D721Med (cell line): ENCODE measurements at places on chromosomes 4 and X.

DNA sequence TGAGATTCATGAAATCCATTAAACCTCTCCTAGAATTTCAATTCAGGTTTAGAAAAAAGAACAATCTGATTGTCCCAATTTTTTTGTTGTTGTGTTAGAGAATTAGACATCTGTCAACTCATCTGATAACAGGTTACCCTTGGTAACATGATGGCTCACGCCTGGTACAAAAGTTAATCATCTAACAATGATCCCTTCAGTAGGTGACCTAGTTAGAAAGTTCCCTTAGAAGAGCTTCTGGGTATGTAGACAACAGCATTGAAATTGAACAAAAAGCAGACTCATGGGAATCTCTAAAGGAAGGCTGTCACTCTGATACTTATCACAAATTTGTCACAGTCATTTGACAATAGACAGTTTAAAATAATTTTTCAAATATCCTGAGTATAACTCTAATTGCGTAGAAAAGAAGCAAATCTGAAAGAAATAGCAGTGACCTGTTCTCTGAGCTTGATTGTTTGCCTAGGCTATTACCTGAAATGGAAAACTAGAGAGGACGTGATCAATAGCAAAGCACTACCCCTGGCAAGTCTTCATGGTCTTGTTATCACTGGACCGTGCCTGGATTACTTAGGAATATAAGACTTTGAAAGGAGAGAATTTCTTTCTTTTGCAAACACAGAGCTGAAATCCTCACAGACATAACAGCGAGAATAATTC is 880.4 kb upstream of the AGA start:
- DNase-seq, result no peak

DNA sequence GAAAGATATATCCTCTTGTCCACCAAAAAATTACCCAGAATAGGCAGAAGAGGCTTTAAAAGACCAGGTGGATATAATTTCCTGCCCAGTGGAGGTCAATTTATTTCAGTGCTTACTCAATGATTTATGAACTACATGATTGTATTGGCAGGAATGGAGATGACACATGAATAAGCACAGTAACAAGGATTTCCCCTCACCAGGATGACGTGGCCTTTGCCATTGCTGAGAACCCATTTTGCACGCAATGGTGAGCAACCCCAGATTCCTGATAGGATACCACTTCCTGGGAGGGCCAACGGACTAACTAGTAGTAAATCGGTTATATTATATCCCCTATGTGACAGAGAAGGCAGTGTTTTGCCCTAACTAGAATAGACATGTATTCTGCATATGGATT is 11.6 kb upstream of the TTC29 start:
- no peak for DNase-seq

GRCh38 chrX:70254909-70255308 is 5.1 kb downstream of the P2RY4 start:
- no peak for DNase-seq

- DNase-seq, result no peak
These were observed 140.3 kb upstream of the ZXDB start for GRCh38 chrX:57451426-57452020.

GRCh38 chr4:89640620-89641366 is 196.2 kb downstream of the SNCA start:
- DNase-seq, result no peak

DNA sequence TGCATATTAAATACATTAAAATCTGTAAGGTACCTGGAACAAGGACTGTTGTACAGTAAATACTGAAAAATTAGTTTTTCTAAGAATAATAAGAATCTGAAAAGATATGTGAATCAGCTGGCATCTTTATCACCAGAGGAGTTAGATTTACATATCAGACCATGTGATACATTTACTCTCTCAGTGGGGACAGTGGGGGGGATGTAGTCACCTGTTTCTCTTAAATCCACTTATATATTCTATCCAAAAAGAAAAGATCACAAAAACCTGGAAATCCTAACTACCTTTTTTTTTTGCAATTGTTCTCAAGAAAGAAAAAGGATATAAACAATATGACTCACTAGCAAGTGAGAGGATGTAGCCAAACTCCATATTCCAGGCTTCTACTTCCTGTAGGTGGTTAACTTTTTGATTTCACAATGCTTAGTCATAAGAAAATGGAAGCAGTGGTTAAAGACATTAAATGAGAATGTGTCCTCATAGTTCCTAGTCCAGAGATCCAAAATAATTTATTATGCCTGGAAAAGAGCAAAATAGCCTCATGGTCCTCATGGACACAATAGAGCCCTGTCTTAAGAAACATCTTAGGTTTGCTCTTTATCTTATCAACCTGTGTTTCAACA is 22.5 kb upstream of the MYOZ2 start:
- no peak for DNase-seq

DNA sequence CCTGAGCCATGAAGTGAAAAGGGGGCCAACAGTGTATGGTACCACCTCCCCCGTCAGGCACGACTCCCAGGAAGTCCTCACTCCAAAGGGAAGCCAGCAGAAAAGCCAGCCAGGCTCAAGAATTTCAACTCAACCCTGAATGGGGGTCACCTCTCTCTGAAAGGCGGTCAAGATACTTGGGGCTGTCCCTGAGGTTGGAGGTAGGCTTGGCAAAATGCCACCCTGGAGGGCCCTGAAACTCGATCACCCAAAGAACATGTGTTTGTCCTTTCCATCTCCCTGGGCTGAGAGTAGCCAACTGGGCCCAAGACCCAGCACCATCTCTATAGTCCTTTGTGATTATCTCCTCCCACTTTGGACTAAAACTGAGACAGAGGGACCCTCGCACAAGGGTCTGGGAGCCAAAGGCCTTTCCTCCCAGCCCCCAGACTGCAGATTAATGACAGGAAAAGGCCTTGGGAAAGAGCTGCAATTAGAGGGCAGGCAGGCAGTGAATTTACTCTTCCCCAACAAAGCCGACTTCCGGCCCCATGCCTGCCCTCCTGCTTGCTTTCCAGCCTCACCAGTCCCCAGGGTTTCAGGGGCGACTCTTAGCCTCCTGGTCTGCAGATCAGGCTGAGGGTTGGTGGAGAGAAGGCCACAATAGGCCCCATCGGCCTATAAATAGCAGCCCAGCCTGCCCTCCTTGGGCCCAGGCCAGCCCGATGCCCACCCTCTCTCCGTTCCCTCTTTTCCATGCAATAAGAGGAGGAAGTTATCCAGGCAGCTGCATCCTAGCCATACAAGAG is 5.6 kb downstream of the SASH3 start:
- no peak for DNase-seq

DNA sequence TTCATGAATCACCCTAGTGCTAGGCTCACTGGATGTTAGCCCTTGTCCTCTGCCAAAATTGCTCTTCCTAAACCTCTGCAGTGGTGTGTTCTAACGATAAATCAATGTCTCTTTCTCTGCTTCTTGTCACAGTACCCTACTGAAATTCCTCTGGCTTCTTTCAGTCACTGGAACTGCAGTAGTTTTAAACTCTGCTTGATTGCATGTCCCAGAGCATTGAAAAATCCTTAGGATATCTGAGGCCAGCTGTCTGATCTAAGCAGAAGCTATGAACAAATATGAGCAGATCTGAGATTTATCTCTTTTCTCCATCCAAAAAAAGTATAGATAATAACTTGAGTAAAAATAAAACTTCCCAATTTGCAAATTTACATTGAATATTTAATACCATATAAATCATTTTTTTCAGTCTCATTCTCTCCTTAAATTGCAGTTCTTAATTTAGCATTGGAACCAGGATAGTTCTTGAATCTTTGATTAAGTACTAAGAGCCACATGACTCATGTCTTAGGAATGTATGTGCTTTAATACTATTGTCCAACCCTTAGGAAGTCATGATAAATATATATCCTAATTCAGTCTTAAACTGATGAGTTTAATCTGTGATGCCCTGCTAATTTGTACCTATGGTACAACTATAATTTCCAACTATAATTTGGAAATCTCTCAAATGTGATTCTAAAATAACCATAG is 169.7 kb downstream of the PDHA2 start:
- DNase-seq, result no peak

DNA sequence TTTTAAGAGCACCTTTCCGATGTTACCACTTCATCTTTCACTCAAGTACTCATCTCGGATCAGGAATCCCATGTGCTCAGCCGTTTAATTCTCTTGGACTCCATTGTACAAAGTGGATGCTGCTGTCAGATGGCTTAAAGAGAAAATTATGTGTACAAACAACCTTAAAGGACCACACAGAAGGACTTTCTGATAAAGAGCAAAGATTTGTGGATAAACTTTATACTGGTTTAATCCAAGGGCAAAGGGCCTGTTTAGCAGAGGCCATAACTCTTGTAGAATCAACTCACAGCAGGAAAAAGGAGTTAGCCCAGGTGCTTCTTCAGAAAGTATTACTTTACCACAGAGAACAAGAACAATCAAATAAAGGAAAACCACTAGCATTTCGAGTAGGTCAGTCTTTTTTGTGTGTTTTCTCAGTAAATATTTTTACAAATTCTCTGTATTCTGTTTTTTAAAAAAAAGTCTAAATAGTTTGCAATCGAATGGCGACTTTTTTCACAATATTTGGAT is 20.1 kb downstream of the MMAA start:
- no peak for DNase-seq

- DNase-seq, result no peak
These were observed 72.4 kb downstream of the YIPF6 start for GRCh38 chrX:68571292-68571609.

DNA sequence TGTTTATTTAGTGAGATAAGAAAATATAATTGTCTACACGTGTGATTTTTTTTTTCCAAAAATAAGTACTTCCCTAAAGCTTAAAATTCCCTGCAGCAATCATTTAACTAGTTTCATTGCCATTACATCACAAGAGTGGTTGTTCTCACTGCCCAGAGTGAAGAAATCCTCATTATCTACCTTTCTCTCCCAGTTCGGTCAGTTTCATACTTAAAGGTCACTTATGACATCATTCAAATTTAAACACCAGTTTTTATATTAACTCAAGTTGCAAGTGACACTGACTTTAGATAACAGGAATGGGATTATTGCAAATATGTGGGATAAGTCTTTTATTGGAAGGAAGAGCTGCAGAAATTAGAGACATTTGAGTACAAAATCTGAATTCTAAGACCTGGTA is 1699.8 kb upstream of the IGFBP7 start:
- no peak for DNase-seq

- DNase-seq, result no peak
These were observed 29.4 kb downstream of the EVC2 start for GRCh38 chr4:5678977-5679376.

DNA sequence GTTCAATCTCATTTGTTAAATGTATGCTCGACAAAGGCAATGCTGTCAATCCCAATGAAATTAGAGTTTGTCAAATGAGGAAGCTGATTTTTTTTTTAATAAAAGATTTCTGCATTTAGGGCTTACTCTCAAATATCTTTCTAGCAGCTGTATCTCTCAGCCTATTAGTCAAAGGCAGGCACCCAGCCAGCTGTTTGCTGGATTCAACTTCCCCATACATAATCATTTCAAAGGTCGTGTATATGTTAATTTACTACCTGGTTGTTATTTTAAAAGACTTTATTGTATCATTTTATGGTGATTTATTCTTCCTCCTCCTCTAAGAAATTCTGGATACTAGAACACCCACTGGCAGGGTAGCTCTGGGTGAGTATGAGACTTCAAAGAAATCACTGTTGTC is 27.1 kb downstream of the RAI2 start:
- no peak for DNase-seq

DNA sequence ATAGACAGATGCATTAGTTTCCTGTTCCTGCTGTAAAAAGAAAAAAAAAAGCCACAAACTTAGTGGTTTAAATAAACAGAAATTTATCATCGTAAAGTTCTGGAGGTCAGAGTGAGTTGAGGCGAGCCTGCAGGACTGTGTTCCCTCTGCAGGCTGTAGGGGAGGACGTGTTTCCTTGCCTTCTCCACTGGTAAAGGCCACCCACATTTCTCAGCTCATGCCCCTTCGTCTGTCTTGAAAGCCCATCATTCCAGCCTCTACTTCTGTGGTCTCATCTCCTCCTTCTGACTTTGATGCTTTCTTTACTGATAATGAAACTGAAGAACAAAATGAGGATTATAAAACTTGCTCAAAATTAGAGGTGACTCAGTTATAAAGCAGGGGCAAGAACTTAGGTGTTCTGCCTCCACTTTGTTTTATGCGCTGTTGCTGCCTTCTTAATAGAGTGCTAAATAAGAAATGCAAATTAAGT is 143.0 kb downstream of the STIM2 start:
- DNase-seq, result no peak

DNA sequence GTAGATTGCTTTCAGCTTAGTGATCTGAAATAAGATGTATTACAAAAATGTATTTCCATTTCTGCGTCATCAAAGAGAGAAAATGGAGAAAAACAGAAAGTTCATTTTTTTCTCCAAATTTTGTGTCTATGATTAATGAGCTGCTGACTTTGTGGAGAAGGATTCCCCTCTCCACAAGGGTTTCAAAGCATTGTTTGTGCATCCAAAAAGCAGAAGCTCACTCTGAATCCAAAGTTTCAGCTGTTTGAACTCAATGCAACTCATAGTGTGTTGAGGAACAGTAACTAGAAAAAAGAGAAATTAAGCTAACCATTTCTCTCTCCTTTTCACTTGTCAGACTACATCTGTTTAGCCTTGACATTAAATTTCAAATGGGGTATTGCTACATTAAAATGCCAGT is 62.9 kb upstream of the SLC7A11 start:
- DNase-seq, result no peak

DNA sequence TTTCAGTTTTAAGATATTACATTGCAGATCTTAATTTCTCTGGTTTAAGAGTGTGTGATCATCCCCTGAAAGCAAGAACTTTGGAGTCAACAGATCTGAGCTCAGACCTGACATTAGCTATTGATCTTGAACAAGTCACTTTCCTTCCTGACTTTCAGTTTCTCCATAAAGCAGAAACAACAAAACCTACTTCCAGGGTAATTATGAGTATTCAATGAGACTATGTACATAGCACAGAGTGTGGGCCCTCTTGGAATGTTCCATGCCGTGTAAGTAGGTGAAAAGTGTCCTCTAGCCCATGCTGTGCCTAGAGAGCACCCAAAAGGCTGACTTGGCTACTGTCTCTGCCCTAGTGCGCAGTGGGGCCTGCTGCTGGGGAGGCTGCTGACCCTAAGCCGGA is 188.0 kb upstream of the RPL34 start:
- DNase-seq, result no peak

GRCh38 chr4:146095091-146095690 is 80.3 kb upstream of the LSM6 start:
- no peak for DNase-seq

DNA sequence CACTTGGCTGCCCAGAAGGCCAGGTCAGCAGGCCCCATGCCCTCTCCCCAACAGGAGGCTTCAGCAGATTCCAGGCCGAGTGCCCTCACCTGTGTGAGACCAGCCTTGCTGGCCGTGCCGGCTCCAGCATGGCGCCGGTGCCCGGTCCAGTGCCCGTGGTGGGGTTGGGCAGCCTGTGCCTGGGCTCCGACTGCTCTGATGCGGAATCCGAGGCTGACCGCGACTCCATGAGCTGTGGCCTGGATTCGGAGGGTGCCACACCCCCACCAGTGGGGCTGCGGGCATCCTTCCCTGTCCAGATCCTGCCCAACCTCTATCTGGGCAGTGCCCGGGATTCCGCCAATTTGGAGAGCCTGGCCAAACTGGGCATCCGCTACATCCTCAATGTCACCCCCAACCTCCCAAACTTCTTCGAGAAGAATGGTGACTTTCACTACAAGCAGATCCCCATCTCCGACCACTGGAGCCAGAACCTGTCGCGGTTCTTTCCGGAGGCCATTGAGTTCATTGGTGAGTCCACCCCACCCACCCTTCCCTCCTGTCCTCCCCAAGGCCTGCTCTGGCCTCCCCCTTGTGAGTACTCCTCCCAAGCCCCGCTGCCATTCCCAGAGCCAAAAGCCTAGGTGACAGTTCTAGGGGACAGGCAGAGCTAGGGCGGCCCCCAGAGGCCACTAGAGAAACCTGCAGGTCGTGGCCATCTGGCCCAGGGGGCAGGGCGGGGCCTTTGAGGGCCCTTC is 2.3 kb downstream of the DUSP9 start:
- DNase-seq, result peak; percentile 87
